ENCODE measurements at places on chromosomes 4 and X.

GRCh38 chr4:148076964-148077363, 345.1 kb downstream of the ARHGAP10 start:
- DNase-seq, result no peak

DNA sequence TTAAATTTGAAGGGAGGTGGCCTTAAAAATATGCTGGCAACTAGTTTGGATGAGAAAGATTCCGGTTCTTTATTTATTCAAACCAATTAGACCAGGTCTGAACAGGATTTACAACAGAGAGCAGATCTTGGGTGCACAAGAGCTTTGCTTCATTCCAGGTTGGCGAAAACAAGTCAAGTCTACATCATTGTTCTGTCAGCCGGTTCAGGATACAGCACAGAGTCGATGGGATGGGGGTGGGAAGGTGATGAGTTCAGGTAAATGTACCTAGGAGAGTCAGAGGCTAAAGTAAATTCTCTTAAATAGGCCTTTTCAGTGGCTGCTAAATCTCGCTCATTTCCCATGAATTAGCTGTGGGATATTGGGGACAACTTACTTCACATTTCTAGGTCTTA, 882 bp upstream of the STIM2 start:
- no peak for DNase-seq

DNA sequence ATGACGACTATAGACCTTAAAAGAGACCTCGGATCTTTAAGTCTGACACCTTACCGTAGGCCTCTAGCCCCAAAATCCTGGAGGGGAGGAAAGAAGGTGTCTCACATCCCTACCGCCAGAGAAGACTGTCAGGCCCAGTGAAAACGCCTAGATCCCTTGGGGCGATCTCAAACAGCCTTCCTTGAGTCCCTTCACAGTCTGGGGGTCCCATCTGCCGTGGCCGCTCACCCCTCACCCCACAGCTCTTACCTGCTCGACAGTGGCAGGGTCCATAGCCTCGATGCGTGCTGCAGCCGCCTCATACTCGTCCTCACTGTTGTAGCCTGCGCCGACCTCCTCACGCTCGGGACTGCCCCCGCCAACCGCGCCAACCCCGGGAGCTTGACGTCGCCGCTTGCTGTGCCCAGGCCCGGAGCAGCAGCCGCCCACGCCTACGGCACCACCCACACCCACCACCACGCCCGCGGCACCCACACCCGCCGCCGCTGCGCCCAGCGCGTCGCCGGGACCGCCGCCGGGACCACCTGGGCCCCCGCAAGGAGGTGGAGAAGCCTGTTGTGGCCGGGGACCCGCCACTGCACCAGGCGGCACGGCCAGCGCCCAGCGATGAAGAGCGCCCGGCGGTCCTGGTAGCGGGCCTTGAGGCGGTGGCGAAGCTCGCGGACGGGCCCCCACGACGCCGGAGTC, 536 bp downstream of the OTUD5 start:
- DNase-seq, result no peak

GRCh38 chrX:25017667-25018247, 2.0 kb upstream of the ARX start:
- no peak for DNase-seq

- no peak for DNase-seq
These were observed 9.9 kb downstream of the FHL1 start for GRCh38 chrX:136157187-136157586.

DNA sequence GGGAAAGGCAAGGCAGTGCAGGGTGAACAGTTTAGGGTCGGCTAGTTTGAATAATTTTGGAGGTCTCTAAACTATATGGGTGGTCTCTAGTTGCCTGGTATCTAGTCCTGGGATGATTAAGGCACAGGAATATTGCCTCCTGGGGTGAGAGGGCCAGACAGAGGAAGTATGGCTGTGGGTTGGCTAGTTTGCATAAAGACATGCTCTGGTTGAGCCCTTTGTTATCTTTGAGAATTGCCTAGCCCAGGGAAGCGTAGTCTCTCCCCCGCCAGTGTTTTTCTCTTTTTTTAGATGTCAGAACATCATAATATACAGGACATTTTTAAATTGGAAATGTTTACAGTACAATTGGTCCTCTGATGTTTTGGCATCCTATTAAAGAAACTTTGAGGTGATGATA, 163.5 kb downstream of the PWWP3B start:
- DNase-seq, result no peak

GRCh38 chr4:73417973-73418372, 13.9 kb downstream of the ALB start:
- DNase-seq, result no peak

DNA sequence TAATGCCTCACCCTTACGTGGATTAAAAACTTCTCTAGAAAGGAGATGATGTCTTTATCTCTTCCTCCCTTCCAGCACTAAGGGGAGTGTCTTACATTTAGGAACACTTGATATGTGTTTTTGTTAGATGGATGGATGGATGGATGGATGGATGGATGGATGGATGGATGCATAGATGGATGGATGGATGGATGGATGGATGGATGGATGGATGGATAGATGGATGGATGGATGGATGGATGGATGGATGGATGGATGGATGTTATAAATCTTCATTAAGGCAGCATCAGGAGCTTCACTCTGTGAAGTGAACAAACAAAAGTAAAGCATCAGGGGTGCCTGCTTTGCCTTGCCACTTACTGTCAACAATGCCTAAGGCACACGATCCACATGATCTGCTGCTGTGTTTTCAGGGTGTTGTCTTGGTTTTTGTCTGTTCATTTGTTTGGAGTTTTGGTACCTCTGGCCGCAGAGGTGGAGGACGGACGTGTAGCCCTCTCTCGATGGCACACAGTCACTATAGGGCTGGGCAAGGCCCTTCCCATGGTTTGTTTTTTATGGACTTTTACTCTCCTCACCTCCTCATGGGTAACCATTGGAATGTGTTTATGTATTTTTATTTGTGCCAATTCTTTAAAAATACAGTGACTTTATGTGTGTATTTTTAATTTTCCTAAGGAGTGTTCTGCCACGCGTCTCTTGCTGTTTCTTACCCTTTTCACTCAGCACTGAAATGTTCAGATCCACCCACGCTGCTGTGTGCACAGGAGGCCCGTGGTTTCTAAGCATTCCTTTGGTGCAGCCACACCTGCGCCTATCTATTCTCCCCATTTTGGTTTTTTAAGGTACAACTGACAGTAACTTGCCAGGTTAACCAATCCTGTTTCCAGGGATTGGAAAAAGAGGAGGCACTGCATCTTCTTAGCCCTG, 91.8 kb upstream of the ENPP6 start:
- DNase-seq, result no peak

DNA sequence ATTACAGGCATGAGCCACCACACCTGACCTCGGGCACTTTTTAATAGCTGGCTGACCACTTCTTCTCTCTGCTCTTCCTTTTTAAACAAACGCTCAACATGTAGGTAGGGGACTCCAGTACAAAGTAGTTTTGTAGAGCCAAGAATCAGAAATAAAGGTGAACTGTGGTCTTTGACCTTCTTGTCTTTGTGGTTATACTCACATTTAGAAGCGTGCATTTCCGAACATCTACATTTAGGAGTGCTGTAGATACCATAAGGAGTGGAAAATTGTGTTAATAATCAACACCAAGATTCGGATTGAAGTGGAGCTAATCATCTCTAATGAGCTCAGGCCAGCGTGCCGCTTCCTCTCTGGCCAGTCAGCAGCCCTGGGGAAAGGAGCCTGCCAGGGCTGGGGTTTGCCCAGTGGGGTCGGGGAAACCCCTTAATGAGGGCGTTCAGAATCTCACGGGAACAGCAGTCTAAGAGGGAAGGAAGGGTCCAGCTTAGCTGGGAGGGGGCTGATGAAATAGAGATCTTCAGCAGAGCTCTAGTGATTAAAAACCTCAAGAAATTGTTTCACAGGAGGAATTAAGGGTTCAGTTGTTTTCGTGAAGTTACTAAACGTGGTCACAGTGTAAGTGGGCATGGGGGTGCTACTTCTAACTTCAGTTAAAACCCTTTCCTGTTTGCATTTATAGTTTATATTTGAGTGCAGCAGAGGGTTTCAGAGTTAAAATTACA, 81.2 kb downstream of the GAB1 start:
- no peak for DNase-seq

- DNase-seq, result no peak
These were observed 175.8 kb upstream of the TECRL start for GRCh38 chr4:64584981-64585557.

GRCh38 chr4:54967289-54967688, 158.1 kb downstream of the KDR start:
- no peak for DNase-seq

- DNase-seq, result no peak
These were observed 726.4 kb upstream of the MAGEB2 start for GRCh38 chrX:29488919-29489318.

DNA sequence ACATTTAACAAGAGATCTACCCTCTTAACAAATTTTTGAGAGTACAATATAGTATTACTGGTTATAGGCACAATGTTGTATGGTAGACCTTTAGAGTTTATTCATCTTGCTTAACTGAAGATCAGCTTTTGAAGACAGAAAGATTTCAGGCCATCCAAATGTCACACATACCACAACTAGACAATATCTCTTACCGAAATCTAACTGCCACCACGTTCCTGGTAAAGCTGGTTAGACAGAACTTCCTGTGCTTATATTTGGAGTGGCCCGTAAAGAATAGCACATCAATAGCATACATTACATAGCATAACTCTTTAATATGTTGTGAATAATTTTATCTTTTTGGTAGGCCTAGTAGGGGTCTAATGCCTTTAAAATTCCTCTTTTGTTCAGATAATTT, 29.8 kb upstream of the ARHGEF6 start:
- DNase-seq, result no peak

GRCh38 chr4:74675673-74676279, 118.5 kb downstream of the BTC start:
- no peak for DNase-seq

- DNase-seq, result no peak
These were observed 135.3 kb upstream of the HS3ST1 start for GRCh38 chr4:11564021-11564420.

DNA sequence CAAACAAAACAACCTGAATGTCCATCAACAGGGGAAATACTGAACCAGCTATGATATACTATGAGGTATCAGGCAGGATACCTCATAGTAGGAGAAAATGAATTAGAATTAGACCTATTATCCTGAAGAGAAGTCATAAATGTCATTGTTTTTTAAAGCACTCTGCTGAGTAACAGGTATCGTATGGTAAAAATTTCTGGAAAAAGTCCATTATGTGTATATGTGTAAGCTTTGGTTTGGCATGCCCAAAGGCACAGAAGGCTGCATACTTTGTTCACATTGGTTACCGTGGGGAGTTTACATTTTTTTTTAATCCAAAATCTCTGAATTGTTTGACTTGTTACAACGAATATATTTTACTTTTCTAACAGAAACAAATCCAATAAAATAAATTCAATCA, 70.5 kb downstream of the RPS3A start:
- DNase-seq, result no peak

- DNase-seq, result peak; percentile 52
These were observed 147.6 kb upstream of the TBC1D9 start for GRCh38 chr4:140903522-140904475.

GRCh38 chr4:113436360-113436759, 325.2 kb downstream of the CAMK2D start:
- peak; percentile 91 for DNase-seq

GRCh38 chrX:52830551-52830950, 19.5 kb downstream of the XAGE5 start:
- DNase-seq, result no peak

DNA sequence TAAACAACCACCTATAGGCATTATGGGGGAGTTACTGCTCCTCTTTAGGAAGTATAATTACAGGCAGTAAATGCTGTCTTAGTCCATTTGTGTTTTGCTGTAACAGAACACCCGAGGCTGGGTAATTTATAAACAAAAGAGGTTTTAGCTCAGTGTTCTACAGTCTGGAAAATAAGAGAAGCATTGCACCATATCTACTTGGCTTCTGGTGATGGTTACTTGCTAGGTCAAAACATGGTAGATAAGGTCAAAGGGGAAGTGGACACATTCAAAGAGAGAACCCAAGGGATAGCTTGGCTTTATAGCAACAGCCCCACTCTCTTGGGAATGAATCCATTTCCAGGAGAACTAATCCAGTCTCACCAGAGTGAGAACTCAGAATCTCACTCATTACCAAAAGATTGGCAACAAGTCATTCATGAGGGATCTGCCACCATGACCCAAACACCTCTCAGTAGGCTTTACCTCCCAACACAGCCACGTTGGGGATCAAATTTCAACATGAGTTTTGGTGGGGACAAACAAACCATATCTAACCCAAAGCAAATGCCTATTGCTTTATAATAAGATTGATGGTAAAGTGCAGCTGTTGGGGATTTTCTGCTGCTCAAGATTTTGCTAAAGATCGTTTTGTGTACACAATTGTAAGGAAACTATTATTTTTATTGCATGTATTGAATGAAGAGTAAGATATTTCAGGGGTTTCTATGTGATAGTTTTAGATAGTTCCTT, 32.6 kb downstream of the STAG2 start:
- DNase-seq, result no peak

- no peak for DNase-seq
These were observed 26.3 kb downstream of the SORCS2 start for GRCh38 chr4:7218686-7219085.

GRCh38 chr4:127229855-127230608, 402.7 kb upstream of the INTU start:
- peak; percentile 86 for DNase-seq

DNA sequence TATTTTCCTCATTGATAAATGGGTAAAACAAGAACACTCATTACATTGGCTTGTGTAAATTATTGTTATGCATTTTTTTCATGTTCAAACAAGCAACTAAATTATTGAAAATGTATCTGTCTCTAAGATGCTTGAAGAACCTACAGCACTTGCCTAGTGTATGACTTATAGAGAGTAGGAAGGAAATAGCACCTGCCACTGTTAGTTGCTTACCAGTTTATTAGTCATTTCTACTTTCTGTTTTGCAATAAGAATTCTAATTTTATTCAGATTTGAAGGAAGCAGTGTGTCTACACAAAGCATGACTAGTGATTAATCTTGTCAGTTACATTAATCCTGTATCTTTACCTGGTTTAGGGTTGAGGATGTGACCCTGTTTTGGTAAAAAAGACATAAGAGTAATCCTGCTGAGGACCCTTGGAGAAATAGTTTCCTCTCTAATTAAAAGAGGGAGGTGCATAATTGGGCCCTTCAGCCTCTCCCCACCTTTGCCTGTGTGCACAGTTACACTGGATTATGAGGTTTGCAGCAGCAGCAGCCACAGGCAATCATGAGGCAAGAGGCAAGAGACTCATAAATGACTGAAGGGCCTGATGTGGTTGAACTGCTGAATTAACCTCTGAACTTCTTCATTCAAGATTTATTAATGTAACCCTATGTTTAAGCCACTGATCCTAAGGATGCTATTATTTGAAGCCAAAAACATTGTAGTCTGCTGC, 1202.1 kb downstream of the ADGRL3 start:
- no peak for DNase-seq

DNA sequence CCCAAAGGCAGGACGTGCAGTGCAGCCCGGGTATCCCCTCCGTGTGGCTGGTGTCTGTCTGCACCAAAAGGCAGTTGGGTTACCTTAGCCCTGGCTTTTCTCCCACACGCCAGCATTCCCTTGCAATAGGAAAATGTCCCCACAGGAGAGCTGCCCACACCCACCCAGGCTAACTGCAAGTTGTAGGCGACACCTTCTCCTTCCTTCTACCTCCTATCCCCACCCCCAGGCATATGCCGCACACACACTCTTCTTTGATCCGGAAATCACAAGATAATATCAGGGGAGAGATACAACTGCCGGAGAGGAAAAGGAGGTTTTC, 444 bp upstream of the APBB2 start:
- no peak for DNase-seq

Data from skin of body (tissue), 3 donors.